ENCODE measurements at places on chromosomes 6 and 20.

DNA sequence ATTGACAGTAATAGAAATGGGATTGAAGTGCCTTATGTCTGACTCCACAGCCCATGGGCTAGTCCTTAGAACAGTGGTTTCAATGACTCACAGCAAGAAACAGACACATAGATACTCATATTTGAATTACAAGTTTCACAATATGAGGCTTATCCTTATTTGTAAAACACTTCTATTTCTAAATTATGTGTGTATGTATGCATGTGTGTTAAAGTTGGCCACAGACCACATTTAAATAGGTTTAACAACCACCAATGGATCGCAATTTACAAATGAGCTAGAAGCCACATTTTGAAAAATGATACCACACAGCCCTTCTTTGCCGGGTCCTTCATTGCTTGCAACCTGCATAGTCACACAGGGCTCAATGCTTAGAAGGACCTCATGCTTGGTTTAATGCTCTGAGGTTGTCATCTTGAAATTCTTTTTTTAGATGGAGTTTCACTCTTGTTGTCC lies 157.8 kb upstream of the PREP start:
- DNase-seq = no peak

GRCh38 chr6:36386495-36387439 lies 702 bp downstream of the ETV7 start:
- DNase-seq = peak; percentile 54

- peak; percentile 20 for DNase-seq
Measured at GRCh38 chr20:44215125-44215524, 4.6 kb upstream of the OSER1 start.

DNA sequence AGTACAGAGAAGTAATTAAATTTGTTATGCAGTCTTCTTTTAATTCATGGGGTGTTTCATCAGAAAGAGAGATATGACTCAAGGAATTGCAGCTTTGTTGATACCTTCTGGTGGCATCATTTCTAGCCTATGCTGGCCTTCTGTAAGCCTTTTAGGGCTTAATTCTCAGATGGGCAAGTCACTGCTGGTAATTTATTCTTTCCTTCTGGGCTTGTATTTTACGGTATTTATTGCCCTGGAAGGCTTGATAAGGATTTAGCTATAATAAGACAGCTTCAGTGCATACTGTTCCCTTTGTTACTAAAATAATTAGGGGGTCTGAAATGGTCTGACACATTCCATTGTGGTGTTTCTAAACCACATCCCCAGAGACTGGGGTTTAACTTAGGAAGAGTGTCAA lies 57.9 kb upstream of the EMILIN3 start:
- DNase-seq = no peak

DNA sequence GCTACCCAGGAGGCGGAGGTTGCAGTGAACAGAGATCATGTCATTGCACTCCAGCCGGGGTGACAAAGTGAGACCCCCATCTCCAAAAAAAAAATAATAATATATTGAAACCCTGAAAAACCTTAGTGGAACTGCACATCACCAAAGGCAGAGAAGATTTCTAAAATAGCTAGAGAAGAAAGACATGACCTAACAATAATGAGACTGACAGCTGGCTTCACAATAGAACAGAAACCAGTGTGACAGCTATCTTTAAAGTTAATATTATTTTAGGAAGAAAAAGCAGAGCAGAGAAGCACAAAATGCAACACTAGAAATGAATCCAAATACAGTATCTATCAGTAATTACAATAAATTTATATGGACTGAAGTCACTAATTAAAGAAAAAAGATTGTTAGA lies 67.1 kb upstream of the FLRT3 start:
- no peak for DNase-seq

DNA sequence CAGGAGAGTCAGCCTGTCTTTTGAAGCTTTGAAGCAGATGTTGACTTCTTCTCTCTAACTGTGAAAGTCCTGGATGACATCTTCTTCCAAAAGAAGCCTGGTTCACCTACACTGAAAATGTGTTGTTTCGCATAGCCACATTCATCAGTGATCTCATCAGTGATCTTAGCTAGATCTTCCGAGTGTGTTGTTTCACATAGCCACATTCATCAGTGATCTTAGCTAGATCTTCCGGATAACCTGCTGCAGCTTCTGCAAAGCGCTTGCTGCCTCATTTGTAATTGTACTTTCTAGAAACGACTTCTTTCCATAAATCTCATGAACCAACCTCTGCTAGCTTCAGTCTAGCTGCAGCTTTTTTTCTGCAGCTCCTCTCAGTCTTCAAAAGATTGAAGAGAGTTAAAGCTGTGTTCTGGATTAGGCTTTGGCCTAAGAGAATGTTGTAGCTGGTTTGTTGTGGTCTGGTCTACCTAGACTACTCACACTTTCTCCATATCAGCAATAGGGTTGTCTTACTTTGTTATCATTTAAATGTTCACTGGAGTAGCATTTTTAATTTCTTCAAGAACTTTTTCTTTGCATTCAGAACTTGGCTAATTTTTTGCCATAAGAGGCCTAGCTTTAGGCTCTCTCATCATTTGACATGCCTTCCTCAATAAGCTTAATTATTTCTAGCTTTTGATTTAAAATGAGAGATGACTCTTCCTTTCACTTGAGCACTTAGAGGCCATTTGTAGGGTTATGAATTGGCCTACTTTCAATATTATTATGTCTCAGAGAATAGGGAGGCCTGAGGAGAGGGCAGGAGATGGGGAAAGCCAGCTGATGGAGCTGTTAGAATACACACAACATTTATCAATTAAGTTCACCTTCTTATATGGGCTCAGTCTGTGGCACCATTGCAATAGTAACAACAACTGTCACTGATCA lies 48.7 kb upstream of the EXOC2 start:
- DNase-seq = no peak

GRCh38 chr20:6051505-6051904 lies 2.4 kb downstream of the LRRN4 start:
- no peak for DNase-seq

DNA sequence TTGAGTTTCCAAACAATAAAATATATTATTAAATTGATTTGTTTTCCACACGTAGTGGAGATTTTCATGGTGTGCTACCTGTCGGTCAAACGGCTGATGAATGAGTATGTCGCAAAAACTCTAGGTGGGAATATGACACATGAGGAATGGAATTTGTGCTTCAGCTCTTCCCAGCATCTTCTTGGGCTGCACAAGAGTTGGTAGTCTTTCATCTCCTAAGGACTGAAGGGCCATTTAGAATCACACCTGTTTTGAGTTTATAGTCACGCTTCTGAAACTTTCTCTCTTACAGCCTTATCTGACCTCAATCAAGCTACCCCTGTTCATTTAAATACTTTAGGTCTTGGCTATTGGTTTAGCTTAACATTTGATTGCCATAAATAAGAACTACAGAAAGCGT lies 157.7 kb upstream of the AKAP12 start:
- DNase-seq = no peak

DNA sequence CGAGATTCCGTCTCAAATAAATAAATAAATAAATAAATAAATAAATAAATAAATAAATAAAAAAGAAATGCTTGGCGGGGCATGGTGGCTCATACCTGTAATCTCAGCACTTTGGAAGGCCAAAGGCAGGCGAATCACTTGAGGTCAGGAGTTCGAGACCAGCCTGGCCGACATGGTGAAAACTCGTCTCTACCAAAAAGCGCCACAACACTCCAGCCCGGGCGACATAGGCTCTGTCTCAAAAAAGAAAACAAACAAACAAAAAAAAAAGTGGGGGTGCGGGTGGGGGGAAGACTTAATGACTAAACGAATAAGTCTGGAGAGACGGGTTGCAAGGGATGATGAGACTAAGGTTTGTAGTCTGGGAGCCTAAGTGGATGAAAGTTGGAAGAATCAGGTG lies 170.7 kb downstream of the SLC16A10 start:
- DNase-seq = no peak

GRCh38 chr6:20217891-20218290 lies 5.6 kb upstream of the MBOAT1 start:
- no peak for DNase-seq

- DNase-seq = no peak
Measured at GRCh38 chr6:43149265-43149664, 21.8 kb upstream of the SRF start.

Measured in NCI-H2029 (cell line).